ENCODE measurements at places on chromosomes 1 and 21.

DNA sequence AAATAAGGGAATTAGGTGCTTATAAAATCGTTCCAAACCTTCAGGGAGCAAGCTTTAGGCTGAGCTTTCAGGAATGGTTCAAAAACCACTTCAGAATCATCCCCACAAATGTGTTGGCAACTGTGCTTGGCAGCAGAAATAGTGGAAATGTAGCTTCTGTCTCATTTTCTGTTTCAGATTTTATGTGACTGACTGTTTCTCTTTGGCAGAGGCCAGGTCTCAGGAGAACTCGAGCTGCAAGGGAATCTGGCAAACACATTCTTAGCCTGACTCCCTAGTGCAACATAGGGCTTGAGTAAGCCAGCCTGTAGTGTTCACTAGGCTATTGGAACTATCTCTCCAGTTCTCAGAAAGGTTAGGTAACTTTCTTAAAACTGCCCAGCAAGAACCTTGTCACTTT, 128.6 kb downstream of the PLA2G4A start:
- DNase-seq = no peak

GRCh38 chr1:5660141-5660935, 331.9 kb downstream of the NPHP4 start:
- no peak for DNase-seq

DNA sequence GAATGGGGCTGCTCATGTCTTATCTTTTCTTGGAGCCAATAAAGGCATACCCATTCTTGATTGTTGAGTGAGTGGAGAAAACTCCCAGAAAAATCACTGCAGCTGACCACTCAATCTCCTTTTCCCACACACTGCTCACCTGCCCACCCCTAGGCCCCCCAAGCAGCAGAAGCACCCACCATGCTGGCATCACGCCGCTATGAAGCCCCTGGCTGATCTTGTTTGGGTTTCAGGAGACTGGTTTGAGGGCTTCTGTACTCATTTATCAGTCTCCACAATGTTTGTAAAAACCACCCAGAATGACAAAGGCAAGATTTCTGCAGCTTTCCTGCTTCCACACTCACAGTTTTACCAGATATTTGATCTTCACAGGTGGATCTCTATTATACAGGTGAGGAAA, 33.5 kb upstream of the ATP2B4 start:
- no peak for DNase-seq

DNA sequence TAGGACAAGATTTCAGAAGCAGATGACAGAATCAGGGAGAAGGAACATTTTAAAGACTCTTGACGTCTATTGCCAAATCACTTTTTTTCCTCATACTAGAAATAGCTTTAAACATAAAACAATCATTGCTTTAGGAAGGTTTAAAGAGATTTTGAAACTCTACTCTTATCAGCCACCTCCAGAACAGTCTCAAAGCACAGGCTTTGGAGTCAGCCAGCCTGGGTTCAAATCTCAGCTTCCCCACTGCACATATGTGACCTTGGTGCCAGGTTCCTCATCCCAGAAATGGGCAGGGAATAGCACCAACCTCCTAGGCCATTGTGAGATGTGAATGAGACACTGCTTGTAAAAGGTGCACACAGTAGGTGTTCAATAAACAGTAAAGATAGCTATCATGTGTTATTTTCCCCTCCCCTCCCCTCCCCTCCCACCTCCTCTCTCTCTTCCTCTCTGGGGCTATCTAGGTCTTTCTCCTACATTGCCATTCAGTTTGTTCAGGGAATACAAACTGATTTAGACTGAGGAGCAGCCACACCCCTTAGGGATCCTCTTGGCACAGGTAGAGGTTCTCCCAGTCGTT, 20.6 kb downstream of the SPOCD1 start:
- no peak for DNase-seq

DNA sequence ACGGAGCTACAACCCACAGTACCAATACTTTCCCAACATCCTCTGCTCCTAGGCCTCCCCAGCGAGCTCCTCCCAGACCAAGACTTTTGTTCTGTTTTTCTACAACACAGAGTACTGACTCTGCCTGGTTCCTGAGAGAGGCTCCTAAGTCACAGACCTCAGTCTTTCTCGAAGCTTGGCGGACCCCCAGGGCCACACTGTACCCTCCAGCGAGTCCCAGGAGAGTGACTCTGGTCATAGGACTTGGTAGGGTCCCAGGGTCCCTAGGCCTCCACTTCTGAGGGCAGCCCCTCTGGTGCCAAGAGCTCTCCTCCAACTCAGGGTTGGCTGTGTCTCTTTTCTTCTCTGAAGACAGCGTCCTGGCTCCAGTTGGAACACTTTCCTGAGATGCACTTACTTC, 20.6 kb downstream of the PLA2G5 start:
- DNase-seq = no peak

GRCh38 chr1:165355977-165356811, at the start of gene LMX1A:
TSS of gene LMX1A (minus strand) at chr1:165356715. CDS start at chr1:165355559, 1,156 bp downstream.
- no peak for DNase-seq

GRCh38 chr1:40519517-40519916, 10.9 kb downstream of the EXO5 start:
- DNase-seq = no peak

GRCh38 chr1:173276922-173277800, 70.0 kb upstream of the TNFSF4 start:
- DNase-seq = no peak

DNA sequence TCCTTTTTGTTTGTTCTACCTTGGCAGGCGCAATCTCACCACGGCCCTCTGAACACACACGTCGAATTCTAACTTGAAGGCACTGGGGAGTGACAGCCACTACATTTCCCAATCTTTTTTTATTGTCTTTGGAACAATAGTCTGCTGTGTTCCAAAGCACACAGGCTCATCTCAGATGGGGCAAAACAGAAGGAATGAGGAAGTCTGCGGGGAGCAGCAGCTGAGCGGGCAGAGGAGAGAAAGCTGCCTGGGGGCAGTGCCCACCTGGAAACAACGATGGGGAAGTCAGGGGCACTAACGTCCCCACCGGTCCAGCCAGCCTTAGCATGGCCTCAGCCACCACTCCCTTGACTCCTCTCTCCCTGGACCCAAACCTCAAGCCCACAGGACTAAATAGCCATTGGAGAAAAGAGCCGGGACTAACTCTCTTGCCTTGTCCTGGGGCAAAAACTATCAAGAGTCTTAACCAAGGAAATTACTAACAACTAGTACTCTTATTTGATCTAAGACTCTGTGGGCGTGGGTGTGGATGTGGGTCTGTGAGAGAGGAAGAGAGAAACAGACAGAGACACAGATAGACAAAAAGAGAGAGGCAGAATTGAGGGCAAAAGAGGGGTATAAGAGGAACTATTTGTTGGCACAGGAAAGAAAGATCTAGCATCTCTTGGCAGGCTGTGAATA, 34.2 kb downstream of the SYF2 start:
- peak; percentile 22 for DNase-seq

GRCh38 chr1:34787461-34788420, 5.1 kb upstream of the GJA4 start:
- no peak for DNase-seq

GRCh38 chr1:6423321-6423999, 1.1 kb upstream of the ESPN start:
- peak; percentile 73 for DNase-seq

DNA sequence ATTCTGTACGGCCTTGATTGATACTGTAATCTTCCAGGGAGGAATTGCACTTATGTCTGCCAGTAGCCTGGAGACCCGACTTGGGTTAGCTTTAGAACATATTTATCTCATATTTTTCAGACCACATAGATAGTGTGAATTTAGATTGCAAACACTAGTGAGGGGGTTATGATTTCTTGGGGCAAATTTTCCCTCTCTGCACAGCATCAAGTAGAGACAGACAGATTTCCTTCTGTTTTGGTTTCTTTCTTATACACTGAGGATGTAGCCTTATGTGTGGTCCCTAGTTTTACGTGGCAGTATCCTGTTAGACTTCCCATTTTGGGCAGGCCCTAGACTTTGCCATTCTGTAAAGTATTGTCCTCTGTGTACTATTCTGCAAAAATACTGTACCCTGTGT, 29.0 kb downstream of the SOAT1 start:
- DNase-seq = no peak

- DNase-seq = no peak
Observed at GRCh38 chr21:26655460-26655859, 82.4 kb upstream of the CYYR1 start.

DNA sequence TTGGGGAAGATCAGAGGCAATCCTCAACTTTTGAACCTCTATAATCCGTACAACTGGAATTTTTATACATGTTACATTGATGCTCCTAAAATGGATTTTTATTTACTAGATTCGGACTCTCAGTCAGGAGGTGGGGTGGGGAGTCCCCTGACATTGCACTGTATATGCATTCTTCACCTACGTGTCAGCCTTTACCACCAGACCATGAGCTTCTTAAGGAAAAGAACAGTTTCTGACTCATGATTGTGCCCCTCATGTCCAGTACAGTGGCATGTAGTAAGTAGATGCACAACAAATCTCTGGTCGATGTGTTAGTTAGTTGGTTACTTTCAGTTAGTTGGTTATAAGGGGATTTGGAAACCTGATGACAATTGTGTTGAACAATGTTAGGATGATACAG, 15.4 kb downstream of the LPAR3 start:
- no peak for DNase-seq

GRCh38 chr1:12566484-12567287, 51.3 kb downstream of the DHRS3 start:
- no peak for DNase-seq

DNA sequence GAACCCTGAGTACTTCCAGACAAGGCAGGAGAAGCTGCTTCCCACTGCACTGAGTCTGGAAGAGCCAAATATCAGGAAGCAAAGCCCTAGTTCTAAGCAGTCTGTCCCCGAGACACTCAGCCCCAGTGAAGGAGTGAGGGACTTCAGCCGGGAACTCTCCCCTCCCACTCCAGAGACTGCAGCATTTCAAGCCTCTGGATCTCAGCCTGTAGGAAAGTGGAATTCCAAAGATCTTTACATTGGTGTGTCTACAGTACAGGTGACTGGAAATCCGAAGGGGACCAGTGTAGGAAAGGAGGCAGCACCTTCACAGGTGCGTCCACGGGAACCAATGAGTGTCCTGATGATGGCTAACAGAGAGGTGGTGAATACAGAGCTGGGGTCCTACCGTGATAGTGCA, 33.1 kb upstream of the VAMP3 start:
- no peak for DNase-seq

GRCh38 chr1:46643368-46643775, 24.8 kb downstream of the ATPAF1 start:
- no peak for DNase-seq

- DNase-seq = no peak
Observed at GRCh38 chr1:204846546-204846945, 24.1 kb upstream of the NFASC start.

DNA sequence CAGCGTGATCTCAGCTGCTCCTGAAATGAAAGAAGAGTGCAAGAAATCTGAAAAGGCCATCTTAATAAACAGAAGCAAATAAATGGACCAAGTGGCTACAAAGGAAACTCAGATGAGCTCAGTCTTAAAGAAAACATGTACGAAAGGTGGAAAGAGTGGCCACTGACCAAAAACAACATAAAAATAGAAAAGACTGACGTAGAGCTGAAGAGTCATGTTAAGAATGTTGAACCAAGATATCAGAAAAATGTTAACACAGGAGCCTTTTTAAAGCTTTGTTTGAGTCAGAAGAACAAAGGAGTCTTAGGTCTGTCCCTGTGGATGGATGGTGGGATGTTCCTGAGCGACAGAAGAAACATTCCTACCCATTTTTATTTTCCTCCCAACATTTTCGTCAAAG, 30.8 kb upstream of the ZNF648 start:
- DNase-seq = no peak

DNA sequence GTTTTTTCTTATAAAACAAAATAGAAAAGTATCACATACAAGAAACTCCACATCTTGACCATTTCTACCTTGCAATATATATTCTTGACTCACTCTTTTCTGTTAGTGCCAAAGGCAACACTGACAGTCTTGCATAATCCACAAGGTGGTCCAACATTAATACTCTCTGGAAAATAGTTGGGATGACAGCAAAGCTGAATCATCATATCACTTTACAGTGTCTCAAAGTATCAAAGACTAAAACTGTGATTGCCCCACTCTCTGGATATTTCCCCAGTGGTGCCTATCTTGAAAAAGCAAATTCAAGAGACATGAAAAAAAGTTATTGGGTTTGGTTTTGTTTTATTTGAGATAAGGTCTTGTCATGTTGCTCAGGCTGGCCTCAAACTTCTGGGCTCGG, 14.6 kb upstream of the TGFBR3 start:
- no peak for DNase-seq

DNA sequence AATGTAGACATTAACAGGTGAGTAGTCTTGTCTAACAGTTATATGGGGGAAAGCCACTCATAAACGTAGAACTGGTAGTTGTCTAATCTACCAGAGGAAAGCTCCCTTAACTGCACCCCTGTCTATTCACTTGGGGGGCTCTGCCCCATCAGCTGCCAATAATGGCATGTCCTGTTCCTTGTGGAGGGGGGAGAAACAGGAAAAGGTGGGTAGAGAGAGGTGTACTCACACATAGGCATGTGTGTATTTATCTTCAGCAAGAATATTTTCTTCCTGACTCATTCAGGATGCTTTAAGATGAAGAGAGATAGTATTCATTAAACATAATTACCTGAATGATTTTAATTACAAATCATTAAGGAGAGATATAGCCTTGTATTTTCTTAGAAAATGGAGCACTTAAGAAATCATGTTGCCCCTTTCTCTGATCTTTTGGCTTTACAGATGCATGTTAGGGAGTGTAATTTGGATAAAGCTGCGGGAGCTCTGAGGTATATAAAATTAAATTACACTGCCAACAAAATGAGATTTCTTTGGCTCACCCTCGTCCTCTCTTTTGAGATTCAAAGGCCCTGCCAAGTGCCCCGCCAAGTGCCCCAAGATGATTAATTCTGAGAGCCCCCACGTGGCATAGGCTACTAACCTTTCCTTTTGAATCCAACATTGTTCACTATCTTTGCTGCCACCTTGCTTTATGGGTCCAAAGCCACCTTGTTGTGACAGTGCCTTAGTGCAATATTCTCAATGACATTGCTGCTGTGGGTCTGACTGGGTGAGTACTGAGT, 286.3 kb upstream of the LYPLAL1 start:
- no peak for DNase-seq

DNA sequence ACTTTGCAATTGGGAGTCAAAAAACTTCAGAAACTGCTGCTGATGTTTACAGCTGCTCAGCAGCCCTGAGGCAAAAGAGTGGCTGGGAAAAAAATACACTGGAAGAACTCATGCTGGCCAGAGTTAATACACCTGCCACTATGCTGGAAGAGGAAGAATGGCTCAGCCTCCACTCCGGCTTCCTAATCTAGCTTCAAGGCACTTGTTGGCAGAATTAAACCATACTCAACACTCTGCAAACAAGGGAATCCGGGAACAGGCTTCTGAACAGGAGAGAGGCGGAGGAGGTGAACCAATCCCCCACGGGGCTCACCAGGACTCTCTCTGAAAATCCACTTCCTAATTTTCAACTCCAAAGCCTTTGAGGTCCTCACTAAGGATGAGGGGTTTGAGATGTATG, 120.1 kb downstream of the CCDC185 start:
- DNase-seq = no peak

GRCh38 chr1:171185091-171185490, at the start of gene FMO2:
TSS of gene FMO2 (plus strand) at chr1:171185300. CDS start at chr1:171185714, 414 bp downstream.
- no peak for DNase-seq

DNA sequence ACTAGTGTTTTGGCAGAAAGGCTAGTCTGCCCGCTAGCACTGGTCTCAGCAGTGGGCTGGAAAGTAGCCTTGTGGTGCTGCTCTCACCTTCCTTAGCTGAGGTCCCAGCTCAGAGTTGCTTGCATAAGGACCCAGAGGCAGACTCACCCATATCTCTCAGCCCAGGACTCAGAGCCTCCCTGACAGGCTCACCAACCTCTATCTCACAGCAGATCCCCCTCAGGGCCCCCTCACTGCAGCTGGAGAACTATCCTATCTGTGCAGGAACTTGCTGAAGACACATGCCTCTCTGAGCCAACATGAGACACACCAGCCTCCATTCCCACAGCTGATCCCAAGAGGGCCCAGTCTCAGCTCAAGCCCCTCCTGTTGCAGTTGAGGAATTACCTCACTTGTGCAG, 82.6 kb downstream of the IARS2 start:
- DNase-seq = no peak
